GM19239 (cell line): ENCODE measurements at places on chromosomes 6 and 20.

GRCh38 chr6:51513891-51514747, 573.3 kb downstream of the PKHD1 start:
- DNase-seq = no peak

GRCh38 chr20:44642203-44643153, 9.0 kb downstream of the ADA start:
- DNase-seq = peak; percentile 53

DNA sequence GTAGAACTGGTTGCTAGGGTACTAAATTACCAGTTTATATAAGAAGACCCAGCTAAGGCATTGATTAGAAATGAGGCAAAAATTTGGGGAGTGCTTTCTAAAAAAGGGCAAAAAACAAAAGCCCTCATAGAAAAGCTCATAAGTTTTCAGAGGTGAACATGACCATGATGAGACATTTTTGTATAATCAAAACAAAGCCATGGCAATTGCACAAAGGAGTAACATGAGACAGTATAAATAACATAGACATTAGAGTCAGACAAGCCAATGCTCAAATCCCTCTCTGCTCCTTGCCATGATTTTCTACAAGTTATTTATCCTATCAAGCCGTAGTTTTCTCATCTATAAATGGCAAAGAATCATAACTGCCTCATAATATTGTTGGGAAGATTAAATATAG, 112.2 kb upstream of the ADTRP start:
- DNase-seq = no peak

- no peak for DNase-seq
These were observed 203.6 kb downstream of the GJA1 start for GRCh38 chr6:121639021-121639420.
